A549 (cell line): ENCODE measurements at places on chromosomes 2 and 18. TPM values are rescaled to one million over a fixed set of nuclear protein-coding genes. Genes with fewer than 3 reads are reported as not detected.

GRCh38 chr2:120992791-120993555, 257.3 kb downstream of the GLI2 start:
- DNase-seq, result no peak

DNA sequence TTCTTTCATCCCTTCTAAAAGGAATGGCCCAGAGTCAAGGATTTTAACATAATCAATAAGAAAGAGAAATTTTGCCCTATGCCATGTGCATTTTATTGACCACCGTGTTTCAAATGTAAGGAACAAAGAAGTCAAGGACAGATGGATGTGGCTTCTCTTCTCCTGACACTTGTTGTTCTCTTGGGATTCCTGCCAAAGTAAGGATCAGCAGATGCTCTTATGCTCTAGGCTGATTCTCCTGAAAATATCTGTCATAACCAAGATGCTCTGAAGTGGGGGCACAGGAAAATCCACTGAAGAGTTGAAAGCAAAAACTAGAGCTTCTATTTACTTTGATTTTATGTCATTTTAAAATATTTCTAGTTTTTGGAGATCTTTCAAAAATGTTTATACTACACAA, 72.9 kb upstream of the SYT4 start:
- no peak for DNase-seq

The SERPINB12 gene
- polyA plus RNA-seq, result not detected in 3 replicates

- DNase-seq, result peak; percentile 53
Measured at GRCh38 chr18:12391487-12392165, 14.6 kb upstream of the AFG3L2 start.

GRCh38 chr2:241507430-241508239, 749 bp downstream of the STK25 start:
- peak; percentile 58 for DNase-seq

DNA sequence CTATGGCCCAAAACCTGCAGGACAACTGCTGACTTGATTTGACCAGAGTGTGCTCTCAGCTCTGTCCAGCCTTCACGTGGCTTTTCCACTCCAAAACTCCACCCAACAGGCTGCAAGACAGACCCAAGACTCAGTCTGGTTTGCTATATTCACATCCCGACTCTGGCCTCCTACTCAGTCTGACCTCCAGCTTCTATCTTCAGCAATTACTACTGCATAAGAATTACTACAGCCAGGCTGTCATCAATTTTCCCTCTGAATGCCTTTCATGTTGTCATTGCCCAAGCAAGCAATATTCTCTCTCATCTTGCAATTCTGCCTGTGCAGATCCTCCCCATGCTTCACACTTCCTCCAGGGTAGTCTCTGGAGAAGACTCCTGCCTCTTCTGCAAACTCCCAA, 53.6 kb upstream of the GYPC start:
- DNase-seq, result no peak

- no peak for DNase-seq
Measured at GRCh38 chr2:199509403-199509802, 51.7 kb upstream of the SATB2 start.

DNA sequence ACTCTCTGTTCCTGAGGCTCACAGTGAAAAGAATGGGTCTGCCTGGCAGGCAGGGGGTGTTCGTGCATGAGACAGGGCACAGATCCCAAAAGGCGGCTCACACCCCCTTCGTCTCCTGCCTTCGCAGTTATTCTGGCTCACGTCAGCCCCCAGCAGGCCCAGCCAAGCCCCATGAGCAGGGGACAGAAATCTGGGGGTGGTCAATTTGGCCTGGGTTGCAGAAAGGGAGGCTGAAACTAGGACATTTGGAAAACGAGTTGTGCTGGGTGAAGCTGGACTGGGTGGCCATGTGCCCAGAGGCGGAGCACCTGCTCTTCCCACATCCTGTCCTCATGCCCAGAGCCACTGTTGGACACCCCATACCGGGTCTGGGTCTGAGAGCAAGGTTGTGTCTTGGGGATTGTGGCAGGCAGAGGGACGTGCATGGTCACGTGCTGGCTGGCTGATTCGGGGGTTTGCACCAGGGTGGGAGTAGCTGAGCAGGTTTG, 99.0 kb upstream of the MCFD2 start:
- DNase-seq, result no peak

DNA sequence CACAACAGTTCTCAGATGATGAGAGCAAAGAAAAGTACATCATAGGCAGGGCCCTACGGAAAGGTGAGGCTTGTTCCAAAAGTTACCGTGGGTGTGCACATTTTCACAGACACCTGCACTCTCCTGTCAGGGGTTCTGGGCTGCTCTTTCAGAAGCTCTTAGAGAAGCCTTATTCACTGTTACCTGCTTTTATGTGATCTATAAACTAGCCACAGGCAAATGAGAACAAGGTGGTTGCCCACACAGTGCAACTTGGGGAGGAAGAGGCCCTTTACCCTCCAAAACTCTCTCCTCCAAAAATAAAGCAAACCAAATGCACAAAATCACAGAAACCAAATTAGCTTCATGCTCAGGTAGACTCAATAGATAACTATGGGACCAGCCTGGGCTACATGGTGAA, 11.1 kb upstream of the CUL3 start:
- no peak for DNase-seq

The APOB gene
- polyA plus RNA-seq, result not detected in 3 replicates

GRCh38 chr18:8034674-8035073, 467.6 kb downstream of the PTPRM start:
- DNase-seq, result no peak

DNA sequence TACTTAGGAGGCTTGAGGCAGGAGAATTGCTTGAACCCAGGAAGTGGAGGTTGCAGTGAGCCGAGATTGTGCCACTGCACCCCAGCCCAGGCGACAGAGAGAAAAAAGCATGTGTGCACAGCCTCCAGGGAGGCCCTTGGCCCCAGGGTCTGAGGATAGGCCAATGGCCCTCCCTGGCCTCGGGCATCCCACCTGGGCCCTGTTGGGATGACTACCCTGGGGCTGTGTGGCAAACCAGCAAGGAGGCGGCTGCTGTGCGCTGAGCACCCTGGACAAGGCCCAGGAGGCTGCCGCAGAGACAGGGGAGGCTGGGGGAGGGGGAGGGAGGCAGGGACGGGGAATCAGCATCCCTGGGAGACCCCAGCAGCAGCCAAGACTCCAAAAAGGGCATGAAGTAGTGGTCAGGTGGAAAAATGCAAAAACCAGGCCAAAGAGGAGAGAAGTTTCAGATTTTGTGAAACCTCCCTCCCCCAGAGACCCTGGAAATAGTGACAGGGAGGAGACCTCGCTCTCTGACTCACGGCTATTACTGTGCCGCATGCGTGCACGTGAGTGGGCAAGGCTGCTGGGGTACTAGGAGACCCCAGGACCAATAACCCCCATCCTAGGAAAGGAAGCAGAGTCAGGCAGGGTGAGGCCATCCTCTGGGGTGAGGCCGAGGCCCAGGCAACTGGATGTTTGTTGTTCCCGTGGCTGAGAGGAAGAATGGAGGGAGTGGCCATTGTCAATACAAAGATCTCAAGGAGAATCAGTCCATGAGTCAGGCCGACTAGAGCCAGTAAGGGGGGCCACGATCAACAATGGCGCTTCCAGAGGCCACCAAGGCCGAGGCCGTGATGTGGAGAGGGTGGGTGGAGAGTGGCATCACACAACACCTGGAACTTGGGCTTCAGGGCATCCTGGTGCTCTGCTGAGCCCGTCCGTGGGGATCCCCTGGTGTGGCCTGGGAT, 16.0 kb upstream of the B3GNT7 start:
- DNase-seq, result peak; percentile 75
